ENCODE measurements at places on chromosomes 3 and 15.

GRCh38 chr3:110576960-110577359 lies 494.7 kb upstream of the NECTIN3 start:
- no peak for DNase-seq

DNA sequence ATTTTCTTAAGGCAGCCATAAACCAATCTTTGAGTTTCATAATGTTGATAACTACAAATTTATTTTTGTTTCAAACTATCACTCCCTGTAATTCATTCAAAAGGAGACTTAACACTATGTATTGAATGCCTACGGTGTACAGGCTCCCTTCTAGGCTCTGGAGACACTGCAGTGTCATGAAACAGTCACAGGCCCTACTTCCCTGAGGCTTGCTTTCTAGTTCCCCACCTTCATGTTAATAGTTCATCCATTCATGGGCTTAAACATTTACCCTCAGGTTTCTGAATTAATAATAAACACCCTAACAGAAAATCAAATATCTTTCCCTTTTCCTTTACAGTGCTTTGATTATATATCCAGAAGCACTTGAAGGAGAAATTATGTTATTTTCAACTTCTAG lies 168.7 kb downstream of the CHL1 start:
- DNase-seq: no peak

DNA sequence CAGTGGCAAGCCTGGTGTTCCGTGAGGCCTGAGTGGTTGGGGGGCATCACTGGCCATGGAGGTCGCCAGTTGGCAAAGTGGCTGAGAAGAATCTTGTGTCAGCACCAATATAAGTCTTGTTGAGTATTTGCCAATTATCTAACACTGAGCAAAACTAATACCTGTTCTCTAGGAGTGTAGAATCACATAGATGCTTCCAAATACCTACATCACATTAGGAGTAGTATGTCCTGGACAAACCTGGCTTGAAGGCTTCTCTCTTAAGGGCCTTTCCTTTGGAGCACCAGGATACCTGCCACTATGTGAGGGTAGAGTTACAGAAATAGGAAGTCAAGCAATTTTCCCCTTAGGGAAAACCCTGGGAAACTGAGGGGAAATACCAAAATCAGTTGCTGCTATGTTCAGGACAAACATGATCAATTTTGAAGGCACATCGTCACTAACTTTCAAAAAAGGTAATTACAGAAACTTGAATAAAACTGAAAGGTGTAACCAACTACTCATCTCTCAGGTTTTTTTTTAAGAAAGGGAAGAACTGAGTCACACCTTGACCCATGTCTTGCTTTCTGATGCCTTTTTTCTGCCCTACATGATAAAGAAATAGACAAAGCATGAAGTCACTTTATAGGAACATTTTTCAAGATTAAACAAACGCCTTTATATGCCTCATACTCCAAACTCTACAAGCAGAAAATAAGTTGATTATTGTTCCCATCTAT lies 100.4 kb downstream of the IMPG2 start:
- DNase-seq: no peak

GRCh38 chr3:187586226-187586625 lies 84.0 kb downstream of the SST start:
- no peak for DNase-seq

- DNase-seq: no peak
Observed at GRCh38 chr3:121979246-121979645, 42.8 kb downstream of the ILDR1 start.

DNA sequence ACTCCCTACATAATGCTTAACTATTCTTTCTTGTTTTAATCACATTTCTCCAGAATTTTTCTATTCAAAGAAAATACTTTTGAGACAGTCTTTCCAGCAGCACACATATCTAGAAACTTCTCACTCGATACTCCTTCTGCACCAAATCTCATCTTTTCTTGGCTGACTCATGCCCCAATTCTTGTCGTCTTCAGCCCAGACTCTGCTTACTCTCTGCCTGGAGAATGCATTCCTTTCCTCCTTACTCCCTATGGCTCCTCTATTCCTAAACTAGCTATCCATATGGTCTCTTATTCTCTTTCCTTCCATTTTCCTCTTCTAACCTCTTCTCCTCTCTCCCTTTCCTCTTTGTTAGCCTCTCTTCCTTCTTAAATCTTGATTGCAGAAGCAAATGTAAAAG lies 158.7 kb downstream of the GBE1 start:
- no peak for DNase-seq

GRCh38 chr3:30894521-30895251 lies at the start of gene GADL1:
Gene GADL1 (minus strand): TSS chr3:30894661. CDS start chr3:30894614, 47 bp downstream.
- DNase-seq: peak; percentile 60

DNA sequence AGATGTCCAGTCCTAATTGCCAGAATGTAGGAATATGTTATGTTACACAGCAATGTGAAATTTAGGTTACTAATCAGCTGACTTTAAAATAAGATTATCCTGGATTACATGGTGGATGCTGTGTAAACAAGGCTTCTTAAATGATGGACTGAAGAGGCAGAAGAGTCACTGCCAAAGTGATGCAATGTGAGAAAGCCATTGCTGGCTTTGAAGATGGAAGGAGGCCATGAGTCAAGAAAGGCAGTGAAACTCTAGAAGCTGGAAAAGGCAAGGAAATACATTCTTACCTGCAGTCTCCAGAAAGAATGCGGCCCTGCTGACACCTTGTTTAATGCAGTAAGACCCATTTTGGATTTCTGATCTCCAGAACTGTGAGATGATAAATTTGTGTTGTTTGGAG lies 179.1 kb upstream of the ZPLD1 start:
- DNase-seq: no peak

GRCh38 chr3:66629150-66629981 lies 128.5 kb upstream of the LRIG1 start:
- DNase-seq: no peak

DNA sequence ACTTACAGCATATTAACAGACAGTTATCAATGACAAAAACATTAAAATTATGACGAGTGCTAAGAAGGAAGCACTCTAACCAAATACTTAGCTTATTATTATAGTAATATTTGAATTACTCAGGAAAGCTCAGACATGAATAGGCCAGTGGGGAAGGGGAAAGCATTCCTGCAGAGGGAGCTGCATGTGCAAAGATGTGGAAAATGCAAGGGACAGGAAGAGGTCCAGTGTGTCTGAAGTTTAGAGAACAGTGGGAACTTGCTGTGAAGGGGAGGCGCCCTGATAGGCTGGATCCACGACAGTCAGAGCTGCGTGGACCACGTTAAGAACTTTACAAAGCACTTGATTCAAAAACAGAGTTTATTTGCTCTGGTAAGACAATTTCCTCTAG lies 1.2 kb upstream of the SPICE1 start:
- no peak for DNase-seq

GRCh38 chr15:75229191-75230015 lies 27.7 kb downstream of the C15orf39 start:
- DNase-seq: no peak

GRCh38 chr3:126202276-126202675 lies 21.9 kb upstream of the ALDH1L1 start:
- DNase-seq: no peak

DNA sequence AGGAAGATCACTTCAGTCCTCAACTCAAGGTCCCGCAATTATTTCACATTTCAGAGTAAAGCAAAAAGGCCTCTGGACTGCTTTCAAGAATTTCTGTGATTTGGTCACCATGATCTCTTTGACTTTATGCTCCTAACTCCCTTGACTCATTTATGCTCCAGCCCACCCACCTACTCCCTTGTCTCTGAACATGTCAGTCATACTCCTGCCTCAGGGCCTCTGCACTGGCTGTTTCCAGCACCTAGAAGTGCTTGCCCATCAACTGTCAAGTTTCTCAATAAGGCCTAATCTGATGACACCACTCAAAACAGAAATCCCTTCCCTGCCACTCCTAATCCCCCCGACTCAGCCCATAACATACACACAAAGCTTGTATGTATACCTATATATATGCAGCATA lies 36.1 kb upstream of the CSPG5 start:
- no peak for DNase-seq

- no peak for DNase-seq
Observed at GRCh38 chr15:25534293-25534692, 95.5 kb upstream of the UBE3A start.

GRCh38 chr3:45031531-45031930 lies 5.4 kb downstream of the CLEC3B start:
- DNase-seq: no peak

DNA sequence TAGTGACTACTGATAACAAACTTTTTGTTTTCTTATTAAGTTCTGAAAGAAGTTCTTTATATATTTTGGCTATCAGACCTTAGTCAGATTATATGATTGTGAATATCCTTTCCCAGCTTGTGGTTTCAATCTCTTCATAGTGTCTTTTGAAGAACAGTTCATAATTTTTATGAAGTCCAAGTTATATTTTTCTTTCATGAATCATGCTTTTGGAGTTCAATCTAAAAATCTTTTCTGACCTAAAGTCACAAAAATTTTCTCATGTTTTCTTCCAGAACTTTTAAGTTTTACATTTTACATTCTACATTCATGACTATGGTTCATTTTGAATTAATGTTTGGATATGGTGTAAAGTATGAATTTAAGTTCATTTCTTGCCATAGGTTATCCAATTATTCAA lies 34.2 kb upstream of the OCA2 start:
- no peak for DNase-seq

GRCh38 chr3:146274833-146275232 lies 23.9 kb upstream of the PLSCR4 start:
- no peak for DNase-seq

- DNase-seq: no peak
Observed at GRCh38 chr3:47366833-47367232, 14.0 kb upstream of the PTPN23 start.

- no peak for DNase-seq
Observed at GRCh38 chr3:141865101-141865500, 11.3 kb upstream of the ATP1B3 start.

DNA sequence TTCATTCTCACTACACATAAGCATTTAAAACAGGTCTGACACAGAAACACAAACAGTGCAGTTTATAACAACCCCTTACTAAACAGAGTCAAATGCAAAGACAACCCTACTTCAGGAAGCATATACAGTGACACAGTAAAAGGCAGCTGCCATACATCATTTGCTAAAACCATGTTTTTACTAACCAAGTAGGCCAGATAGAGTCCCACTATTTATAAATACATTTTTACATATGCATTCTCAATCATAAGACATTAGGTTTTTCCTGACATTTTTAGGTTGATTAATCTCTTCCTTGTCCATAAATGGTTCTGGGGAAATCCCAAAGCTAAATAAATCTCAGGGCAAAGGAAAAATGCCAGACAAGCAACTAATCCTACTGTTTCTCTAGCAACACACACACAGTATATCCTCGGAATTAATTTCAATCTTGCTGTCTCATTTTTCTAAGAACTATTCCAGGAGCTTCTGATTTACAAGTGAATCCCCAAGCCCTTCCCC lies 39.0 kb downstream of the CHAC1 start:
- DNase-seq: no peak

DNA sequence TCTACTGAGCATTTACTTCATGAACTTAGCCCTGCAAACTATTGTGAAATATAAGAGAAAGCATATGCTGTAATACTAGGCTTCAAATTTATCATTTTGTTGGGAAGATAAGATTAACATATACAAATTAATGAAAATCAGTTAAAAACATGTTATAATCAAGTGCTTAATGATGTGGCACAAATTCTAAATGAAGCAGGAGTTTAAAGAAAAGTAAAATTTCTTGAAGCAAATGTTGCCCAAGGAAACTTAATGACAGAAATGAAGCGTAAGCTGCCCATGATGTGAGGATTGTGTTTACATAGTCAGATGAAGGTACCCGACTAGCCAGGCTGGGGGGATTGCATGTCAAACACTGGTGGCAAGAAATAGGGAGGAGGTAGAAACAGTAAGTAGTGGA lies 103.1 kb upstream of the GAP43 start:
- DNase-seq: no peak

DNA sequence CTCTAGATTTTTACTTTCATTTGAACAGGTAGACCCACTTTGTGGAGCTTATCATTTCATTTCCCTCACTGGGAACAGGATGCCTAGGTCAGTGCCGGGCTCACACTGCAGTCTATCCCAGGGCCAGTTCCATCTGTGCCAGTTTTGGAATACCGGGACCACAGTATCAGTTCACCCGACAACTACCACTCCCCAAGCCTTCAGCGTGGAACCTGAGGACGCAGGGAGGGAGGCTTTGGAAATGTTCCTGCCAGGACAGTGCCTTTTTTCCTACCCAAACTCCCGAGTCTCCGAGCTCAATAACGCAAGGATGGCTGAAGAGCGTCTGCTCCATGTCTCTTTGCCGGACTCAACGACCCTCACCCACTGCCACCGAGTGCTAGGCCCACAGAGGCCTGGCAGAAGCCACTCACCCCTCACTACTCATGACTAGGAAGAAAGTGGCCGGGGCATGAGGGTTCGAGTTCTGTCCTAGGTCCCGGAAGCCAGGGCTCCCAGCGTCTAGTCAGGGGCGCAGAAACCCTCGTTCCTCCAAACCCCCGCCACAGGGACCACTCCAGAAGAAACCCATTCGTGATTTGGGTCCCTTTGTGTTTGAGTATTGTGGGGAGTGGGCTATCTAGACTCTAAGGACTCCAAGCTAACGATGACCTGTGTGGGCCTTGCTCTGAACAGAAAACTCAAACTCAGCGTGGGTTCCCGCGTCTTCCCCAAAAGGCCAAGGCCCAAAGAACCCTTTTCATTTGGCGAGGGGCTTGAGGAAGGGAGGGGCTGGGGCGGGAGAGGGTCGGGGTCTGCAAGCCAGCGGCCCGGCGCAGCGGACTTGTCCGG lies 11.4 kb downstream of the ZIC1 start:
- no peak for DNase-seq

DNA sequence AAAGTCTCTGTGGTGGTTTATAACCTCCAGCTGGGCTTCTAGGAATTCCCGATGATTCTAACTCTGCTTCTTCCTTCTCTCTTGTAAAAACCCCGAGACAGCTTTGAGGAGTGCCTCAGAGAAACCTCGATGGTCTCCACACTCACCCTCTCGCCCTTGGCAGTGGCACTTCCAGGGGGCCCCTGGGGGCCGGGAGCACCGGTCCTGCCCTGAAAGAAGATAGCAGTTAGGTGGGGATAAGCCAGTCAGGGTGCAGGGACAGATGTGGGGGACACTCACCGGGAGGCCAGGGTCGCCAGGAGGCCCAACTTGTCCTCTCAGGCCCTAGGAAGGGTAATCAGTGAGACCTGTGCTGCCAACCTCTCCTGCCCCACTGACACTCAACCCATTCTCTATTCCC lies 9.7 kb downstream of the COL7A1 start:
- no peak for DNase-seq

DNA sequence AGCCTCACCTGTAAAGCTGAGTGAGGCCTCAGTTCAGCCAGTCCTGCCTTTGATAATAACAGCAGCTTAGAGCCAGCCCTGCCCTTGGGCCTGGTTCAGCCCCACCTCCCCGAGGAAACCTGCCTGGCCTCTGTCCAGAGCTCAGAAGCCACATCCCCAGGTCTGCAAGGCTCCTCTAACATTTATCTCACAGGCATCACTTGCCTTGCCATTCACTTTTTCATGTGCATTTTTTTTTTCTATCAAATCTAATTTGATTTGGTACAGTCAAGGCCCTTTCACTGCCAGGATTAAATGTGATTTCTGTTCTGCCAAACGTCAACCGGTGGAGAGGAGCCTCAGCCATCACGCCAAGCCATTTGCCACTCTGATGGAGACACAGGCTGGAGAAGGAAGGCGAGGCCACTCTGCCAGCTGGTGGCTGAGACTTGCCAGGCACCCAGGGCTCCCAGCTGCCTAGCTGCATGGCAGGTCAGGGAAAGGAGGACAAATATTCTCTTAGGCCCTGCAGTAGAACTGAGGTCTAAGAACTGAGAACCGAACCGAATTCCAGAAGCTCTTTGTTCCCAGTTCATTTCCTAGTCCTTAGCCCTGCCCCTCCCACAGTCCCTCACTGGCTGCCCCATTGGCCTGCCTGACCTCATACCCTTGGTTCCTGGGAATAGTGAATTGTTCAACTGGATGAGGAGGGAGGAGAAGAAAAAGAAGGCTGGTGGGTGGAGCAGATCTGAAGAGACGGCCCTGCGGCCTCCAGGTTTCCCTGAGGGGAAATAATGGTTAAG lies 76.4 kb downstream of the SPSB4 start:
- no peak for DNase-seq

Measured in activated CD8-positive, alpha-beta memory T cell treated with anti-CD3 and anti-CD28 coated beads for 24 hours (primary cell).